Activated CD8-positive, alpha-beta memory T cell treated with anti-CD3 and anti-CD28 coated beads for 48 hours (primary cell): ENCODE measurements at places on chromosomes 7 and 10.

GRCh38 chr10:104580321-104580720, 60.8 kb upstream of the SORCS3 start:
- DNase-seq = no peak

DNA sequence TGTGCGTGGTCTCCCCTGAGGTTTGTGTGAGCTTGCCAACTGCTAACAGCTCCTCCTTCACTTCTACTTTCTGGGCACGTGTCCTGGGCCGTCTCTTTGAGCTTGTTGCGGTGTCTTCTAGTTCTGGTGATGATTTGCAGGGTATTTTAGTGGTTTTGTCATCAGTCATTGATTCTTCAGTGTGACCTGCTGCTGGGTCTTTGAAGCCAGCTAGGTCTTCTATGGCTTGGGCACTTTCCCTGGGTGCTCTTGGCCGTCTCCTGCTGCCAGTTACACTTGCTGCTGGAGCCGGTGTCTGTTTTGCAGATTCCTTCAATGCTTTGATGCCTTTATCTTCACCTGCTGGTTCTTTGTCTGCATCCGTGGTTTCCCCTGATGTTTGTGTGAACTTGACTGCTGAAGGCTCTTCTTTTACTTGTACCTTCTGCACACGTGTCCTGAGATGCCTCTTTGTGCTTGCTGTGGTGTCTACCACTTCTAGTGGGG, 23.0 kb downstream of the MKI67 start:
- DNase-seq = no peak

- no peak for DNase-seq
These were observed at the start of gene C10orf71 for GRCh38 chr10:49298983-49299815. Gene C10orf71 (plus strand): TSS chr10:49299170. CDS start chr10:49322546, 23,376 bp downstream.

GRCh38 chr7:32126843-32127242, 56.6 kb upstream of the PDE1C start:
- DNase-seq = no peak

DNA sequence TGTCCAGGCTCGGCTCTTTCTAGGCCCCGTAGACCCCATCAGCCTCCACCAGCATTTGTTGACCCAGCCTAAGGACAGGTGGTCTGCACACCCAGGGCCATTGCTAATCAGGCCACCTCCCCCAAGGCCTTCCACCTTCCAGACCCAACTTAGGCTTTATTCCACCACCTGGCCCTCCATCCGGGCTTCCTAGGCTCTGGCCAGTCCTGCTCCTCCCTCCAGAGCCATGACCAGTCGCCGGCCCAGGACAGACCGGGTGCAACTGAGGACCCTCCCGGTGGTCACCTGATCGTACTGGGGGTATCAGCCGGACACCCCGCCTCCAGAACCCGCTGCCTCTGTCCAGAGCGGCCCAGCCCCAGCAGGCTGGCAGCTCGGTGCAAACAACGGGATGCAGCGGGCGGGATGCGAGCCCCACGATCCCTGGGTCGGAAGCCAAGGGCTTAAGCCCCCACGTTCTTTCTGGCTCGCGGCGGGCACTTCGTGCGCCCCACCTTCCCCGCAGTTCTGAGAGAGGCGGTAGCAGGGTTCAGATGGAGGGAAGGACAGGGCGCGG, 545 bp downstream of the NACAD start:
- DNase-seq = no peak

GRCh38 chr10:36531621-36532020, 593.8 kb upstream of the ANKRD30A start:
- DNase-seq = no peak

GRCh38 chr7:151883857-151884256, 6.9 kb upstream of the PRKAG2 start:
- no peak for DNase-seq
